ENCODE measurements at places on chromosomes 6 and 20.

GRCh38 chr6:108171291-108171917 lies 5.6 kb downstream of the NR2E1 start:
- no peak for DNase-seq

- no peak for DNase-seq
Observed at GRCh38 chr6:21993841-21994240, 303.0 kb downstream of the PRL start.

DNA sequence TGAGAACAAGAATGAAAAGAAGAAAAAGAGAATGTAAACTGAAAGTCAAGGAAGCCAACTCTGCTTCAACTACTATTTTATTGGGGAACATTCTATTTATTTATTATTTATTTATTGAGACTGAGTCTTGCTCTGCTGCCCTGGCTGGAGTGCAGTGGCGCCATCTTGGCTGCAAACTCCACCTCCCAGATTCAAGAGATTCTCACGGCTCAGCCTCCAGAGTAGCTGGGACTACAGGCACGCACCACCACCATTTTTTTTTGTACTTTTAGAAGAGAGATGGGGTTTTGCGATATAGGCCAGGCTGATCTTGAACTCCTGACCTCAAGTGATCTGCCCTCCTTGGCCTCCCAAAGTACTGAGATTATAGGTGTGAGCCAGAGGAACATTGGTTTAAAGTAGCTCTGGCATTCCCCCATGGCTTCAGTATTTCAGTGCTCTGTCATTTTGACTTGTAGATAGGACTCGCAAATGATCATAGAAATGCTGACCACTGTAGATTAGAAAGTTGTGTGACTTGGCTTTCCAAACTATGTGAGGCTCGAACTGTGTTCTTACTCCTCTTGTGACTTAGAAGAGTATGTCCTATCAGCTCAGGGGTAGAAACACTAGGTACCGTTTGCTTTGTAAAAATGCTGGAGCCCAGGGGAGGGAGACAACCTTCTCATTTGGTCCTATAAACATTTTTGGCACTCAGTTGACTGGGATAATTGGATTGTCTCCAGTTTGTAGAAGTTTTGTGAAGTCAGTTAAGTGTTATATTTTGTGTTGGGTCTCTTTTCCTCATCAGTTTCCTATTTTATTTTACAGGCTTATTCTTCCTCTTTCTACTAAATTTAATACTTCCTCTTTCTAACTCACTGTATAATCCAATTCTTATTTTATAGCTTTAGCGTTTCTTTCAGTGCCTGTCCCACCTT lies 544.9 kb upstream of the CITED2 start:
- no peak for DNase-seq

DNA sequence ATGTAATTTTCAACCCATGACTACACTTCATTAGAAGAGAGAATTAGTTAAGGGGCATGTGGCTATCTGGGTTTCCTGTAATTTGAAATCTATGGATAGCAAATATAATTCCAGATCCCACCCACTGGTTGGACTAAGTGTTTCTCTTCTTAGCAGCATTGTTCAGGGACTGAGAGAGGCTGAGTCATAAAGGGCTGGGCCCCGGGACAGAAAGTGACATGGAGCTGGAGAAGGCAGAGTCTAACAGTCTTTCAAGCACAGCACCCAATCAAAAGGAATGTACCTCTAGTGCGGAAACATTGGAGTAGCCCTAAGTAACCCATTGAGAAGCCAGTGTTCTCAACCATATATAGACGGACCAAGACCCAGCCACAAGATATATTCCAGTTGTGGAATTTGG lies 363.9 kb downstream of the DHX35 start:
- DNase-seq: no peak

GRCh38 chr6:27091661-27092315 lies 155.7 kb upstream of the PRSS16 start:
- DNase-seq: no peak

DNA sequence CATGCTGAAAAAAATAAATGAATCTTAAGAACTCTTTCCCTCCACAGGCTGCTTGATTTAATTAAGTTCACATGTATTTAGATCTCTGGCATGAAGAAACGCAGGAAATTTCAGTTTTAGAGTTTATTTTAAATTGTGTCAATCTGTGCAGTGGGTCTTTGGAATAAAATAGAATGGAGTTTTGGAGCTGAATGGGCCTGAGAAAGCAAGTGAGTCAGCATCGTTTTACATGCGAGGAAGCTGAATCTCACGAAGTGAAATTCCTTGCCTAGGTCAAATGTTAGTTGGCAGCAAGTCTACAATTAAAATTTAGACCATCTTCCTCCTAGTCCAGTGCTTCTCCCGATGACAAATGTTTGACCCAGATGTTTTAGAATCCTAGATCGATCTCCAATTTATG lies 22.4 kb downstream of the MAP7 start:
- DNase-seq: no peak

- no peak for DNase-seq
Observed at GRCh38 chr20:9510911-9511310, 3.5 kb upstream of the LAMP5 start.

DNA sequence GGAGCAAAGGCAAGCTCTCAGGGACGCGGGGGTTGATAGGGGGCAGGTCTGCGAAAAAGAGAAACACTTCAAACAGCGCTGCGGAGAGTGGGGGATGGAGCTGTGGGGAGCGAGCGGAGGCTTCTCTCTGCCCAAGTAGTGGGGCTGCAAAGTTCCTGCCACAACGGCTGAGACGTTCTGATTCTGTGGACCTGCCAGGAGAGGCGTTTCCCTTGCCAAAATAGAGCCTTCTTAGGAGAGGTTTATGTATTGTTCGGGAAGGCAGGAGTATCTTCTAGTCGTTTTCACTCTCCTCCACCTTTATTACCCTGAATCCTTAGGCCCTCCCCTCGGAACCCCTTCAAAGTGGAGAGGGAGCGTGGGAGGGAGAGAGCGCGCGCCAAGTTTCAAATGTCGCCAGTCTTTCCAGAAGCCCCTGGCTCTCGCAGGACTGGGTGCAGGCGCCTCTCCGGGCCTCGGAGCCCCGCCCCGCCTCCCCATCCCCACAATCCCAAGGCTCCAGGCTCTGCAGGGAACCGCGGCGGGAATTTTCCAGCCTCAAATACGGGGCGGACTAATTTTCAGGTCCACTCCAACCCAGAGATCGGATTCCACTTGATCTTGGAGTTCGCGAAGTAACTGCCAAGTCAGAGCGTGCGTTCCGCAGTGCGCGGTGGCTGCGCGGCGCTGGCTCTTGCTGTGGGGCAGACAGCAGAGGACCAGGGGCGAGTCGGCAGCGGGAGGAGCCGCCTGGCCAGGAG lies 10.0 kb upstream of the POU3F2 start:
- no peak for DNase-seq

GRCh38 chr6:43969158-43969981 lies 157.9 kb downstream of the MRPL14 start:
- no peak for DNase-seq

DNA sequence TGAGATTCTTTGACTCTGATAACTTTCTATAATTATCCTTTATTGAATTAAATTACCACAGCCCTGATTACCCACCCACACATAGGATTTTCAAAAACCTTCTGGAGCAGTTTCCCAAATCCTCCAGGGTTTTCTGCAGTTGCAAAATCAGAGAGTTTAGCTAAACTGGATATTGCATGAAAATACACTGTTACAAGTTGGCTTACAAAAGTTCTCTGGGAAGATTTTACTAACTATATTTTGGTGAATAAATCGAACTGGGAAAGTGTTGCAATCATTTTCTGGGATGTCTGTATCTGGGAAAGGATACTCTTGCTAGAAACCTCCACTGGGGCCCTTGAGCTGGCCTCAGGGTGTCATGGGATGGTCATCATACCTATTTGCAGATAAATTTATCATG lies 97.6 kb upstream of the STMND1 start:
- no peak for DNase-seq

GRCh38 chr20:32598606-32599005 lies 13.5 kb upstream of the NOL4L start:
- no peak for DNase-seq

GRCh38 chr6:90139272-90139817 lies 157.3 kb downstream of the BACH2 start:
- no peak for DNase-seq

DNA sequence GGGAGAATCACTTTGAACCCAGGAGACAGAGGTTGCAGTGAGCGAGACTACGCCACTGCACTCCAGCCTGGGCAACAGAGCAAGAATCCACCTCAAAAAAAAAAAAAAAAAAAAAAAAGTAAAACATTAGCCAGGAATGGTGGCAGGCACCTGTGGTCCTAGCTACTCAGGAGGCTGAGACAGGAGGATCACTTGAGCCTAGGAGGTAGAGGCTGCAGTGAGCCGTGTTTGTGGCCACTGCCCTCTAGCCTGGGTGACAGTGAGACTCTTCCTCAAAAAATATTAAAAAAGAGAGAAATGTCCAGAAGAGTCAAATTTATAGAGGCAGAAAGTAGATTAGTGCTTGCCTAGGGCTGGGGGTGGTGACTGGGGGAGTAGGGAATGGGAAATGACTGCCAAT lies 6.8 kb upstream of the PIGU start:
- no peak for DNase-seq

GRCh38 chr6:40634429-40634828 lies 47.3 kb upstream of the LRFN2 start:
- no peak for DNase-seq

DNA sequence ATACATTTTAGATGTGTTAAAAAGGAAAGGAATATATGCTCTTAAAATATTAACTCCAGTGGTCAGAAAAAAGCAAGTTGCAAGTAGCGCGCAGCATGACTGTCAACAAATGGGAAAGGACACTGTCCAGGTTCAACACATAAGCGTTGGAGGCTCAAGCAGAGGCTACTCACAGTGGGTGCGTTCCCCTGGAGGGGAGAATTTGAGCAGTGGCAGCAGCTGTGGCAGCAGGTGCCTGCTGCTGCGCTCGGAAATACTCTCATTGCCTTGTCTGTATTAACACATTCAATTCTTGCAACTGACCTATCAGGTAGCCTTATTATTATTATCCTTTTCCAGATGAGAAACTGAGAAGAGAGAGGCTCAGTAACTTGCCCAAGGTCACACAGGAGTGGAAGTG lies 21.9 kb upstream of the CCN6 start:
- no peak for DNase-seq

DNA sequence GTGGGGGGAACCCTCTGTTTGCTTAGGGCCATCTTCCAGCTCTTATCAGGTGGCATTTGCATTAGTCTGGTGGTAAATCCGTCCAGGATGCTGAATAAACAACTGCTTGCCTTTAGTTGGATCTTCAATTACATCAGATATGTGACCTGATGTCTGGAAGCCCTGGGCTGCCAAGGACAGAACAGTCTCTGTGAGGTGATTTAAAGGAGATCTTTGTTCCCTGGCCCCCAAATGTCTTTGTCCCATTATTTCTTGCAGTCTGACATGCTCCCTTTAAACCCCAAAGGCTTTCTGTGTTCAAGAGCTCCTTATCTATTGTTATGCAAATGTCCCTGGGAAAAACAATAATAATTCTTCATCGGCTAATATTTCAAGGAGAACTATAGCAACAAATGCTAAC lies 84.6 kb upstream of the SPTLC3 start:
- DNase-seq: no peak

GRCh38 chr20:1831096-1831495 lies 64.1 kb upstream of the SIRPA start:
- DNase-seq: no peak

DNA sequence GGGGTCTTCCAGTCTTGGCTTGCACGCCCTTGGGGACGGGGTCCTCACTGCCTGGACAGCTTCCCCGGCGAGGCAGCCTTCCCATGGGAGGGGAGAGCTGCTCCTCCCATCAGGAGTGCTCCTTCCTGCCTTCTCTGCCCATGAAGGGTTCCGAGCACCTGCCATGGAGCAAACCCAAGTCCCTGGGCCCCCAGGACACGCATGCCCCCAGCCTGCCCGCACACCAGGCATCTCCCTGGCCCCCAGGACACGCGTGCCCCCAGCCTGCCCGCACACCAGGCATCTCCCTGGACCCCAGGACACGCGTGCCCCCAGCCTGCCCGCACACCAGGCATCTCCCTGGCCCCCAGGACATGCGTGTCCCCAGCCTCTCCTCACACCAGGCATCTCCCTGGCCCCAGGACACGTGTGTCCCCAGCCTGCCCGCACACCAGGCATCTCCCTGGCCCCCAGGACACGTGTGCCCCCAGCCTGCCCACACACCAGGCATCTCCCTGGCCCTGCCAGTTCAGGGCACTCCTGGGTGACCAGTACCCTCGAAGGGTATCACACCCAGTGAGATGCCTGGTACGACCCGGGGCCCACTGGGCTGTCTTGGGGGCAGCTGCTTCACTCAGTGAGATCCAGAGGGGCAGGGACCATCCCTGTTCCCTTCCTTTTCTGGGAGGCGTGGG lies 21.7 kb downstream of the COL20A1 start:
- DNase-seq: no peak

DNA sequence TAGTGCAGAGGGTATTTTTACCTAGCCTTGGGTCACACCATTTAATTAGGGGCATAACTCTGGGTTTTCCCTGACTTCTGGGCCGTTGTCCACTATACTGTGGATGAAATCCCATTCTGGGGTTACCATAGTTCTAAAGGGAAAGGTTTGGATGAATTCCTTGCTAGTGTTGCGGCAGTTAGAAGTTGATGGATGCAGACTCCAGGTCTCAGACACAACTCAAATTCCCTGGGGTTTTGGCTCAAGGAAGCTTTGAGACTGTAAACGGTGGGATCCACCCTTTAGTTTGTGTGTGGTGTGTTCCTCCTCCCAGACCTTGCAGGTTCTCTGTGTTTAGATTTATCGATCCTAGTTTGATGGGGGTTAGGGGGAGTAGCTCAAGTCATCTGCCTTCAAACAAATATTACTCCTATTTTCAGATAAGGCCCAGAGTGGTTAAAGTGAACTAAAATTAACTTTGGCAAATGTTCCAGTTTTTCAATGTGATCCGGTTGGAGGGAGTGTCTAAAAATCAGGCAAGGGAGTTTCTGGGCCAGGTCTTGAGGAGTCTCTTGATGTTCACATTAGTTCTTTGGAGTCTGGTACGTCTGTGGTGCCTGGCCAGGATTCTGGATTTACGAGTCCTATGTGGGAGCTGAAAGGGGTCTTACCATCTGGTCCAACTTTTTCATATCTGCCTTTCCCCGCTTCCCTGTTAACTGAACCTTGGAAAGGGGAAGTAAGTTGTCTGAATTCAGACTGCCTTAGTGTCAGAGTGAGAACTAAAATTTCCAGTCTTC lies 1.5 kb downstream of the RALY start:
- no peak for DNase-seq

- DNase-seq: no peak
Observed at GRCh38 chr6:19759117-19759880, 77.9 kb upstream of the ID4 start.
